Karpas-422 (cell line): ENCODE measurements at places on chromosomes 1 and 21. TPM values are rescaled to one million over a fixed set of nuclear protein-coding genes. Genes with fewer than 3 reads are reported as not detected.
A peak's percentile ranks its signal among the peaks of the same experiment; 100 is the strongest.

- no peak for DNase-seq
- H3K27me3 ChIP-seq: no peaks in the 10 kb centered on the region
- no peak overlapping the region for H3K4me3 ChIP-seq
- no peak overlapping the region for H3K27ac ChIP-seq
- H3K4me1 ChIP-seq: no peaks in the 10 kb centered on the region
Observed at GRCh38 chr1:231678011-231678432, 51.4 kb downstream of the DISC1 start.

- H3K36me3 ChIP-seq: no peaks in the 10 kb centered on the region
- no peaks in the 10 kb centered on the region for H3K27me3 ChIP-seq
- H3K4me1 ChIP-seq: no peaks in the 10 kb centered on the region
- H3K4me3 ChIP-seq: no peak overlapping the region
Observed at GRCh38 chr1:56464294-56464693, 115.1 kb downstream of the PLPP3 start.

DNA sequence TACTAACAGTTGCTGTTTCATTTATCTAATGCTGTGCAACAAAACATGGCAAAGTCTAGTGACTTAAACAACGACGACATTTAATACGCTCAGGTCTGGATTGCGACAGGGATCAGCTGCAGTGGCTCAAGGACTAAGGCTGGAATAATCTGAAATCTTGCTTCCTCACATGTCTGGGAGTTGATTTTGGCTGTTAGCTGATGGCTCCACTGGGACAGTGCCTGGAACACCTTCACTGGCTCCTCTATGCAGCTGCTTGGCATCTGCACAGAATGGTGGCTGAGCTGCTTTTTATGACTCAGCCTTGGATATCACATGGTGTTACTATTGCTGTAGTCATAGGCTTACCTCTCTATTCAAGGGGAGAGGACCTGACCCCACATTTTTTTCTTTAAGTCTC, 24.0 kb upstream of the BTG3 start:
- H3K4me1 ChIP-seq: 0 out of 2 replicates have a peak, but pooled peaks cover under 1% of the 10 kb centered on the region
- no peak overlapping the region for H3K27ac ChIP-seq
- H3K4me3 ChIP-seq: no peak overlapping the region

DNA sequence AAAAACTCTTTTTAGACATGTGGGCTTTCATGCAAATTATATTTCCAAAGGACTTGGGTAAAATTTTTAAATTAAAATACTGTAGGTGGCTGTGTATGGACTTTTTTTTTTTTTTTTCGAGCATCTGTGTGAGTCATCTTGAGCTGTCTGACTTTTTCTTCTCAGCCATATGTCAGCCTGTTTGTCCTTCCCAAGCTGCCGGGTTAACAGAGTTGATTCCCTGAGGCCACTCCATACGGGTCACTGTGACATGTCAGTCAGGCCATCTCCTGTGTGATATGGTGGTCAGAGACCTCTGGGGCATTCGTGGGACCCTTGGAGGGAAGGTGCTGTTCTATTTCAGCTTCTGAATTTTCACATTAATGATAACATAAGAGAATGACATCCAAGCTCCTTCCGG, 148.3 kb downstream of the KCNJ6 start:
- DNase-seq: no peak
- H3K4me1 ChIP-seq: no peaks in the 10 kb centered on the region
- H3K36me3 ChIP-seq: no peaks in the 10 kb centered on the region
- no peak overlapping the region for H3K4me3 ChIP-seq
- no peaks in the 10 kb centered on the region for H3K27me3 ChIP-seq

- no peaks in the 10 kb centered on the region for H3K27me3 ChIP-seq
- peaks cover under 1% of the 10 kb centered on the region; the same call in 1 of the 2 replicates for H3K36me3 ChIP-seq
- no peaks in the 10 kb centered on the region for H3K4me1 ChIP-seq
- DNase-seq: peak; percentile 42
- no peak overlapping the region for H3K4me3 ChIP-seq
Observed at GRCh38 chr1:206503591-206504362, 3.6 kb upstream of the RASSF5 start.

GRCh38 chr21:35113064-35113463, 64.0 kb upstream of the RUNX1 start:
- no peaks in the 10 kb centered on the region for H3K4me1 ChIP-seq
- no peak for DNase-seq
- no peak overlapping the region for H3K4me3 ChIP-seq
- no peaks in the 10 kb centered on the region for H3K27me3 ChIP-seq

DNA sequence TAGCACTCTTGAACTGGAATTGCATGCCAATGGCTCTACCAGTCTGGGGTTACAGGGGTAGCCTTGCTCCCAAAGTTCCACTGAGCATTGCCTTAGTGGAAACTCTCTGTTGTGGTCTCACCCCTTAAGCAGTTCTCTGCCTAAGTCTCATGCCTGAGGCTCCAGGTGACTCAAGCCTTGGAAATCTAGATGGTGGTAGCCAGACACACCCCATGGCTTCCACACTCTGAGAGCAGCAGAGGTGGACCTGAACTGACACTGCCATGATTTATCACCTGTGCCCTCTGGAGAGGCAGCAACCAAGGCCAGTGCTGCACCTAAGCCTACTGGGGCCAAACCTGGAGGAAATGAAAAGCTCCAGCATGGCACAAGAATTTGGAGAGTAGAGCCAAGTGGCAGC, 285.7 kb upstream of the PKN2 start:
- DNase-seq: no peak
- H3K36me3 ChIP-seq: no peaks in the 10 kb centered on the region
- H3K4me1 ChIP-seq: no peaks in the 10 kb centered on the region
- no peaks in the 10 kb centered on the region for H3K27me3 ChIP-seq

DNA sequence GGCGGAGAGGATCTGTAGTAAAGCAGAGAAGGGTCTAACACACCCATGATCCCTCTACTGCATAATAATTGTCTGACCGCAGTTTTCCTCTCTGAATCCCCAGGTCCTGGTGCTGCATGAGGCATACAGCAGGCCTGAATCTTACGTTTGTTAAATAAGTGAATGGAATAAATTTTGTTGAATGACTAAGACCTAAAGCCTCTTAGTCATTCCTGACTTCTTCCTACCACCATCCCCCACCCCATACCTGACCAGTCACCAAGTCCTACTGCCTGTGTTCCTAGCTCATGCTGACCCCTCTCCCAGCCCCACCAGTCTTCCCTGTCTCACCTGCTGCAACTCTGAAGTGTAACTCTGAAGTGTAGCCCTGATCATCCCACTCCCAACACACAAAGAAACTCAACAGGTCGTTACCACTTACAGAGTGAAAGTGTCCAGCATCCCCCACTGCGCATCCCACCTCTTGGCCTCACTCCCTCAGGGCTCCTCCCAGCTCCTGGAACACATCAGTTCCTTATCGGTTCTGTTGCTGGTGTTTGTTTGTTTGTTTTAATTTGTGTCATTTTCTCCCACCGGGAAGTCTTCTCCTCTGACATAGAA, 9.7 kb downstream of the GJA5 start:
- DNase-seq: no peak
- H3K27me3 ChIP-seq: no peaks in the 10 kb centered on the region
- no peaks in the 10 kb centered on the region for H3K4me1 ChIP-seq
- no peak overlapping the region for H3K4me3 ChIP-seq

- H3K4me1 ChIP-seq: no peaks in the 10 kb centered on the region
- no peaks in the 10 kb centered on the region for H3K27me3 ChIP-seq
- no peak for DNase-seq
- H3K4me3 ChIP-seq: no peak overlapping the region
- no peak overlapping the region for H3K27ac ChIP-seq
- no peaks in the 10 kb centered on the region for H3K36me3 ChIP-seq
Observed at GRCh38 chr1:93518516-93518915, 70.6 kb downstream of the FNBP1L start.

- H3K4me1 ChIP-seq: peaks cover 6% of the 10 kb centered on the region; the same call in 1 of the 2 replicates
- no peak overlapping the region for H3K27ac ChIP-seq
- no peak overlapping the region for H3K4me3 ChIP-seq
Observed at GRCh38 chr1:214753236-214753852, 150.3 kb downstream of the CENPF start.

The UBE2U gene
- total RNA-seq: not detected in 2 replicates

The ERMAP gene
- 0.54 and 1.6 TPM in 2 replicates for total RNA-seq

The NR1I3 gene
- not detected in 2 replicates for total RNA-seq

The C1orf167 gene
- not detected in 2 replicates for total RNA-seq
